ENCODE measurements at places on chromosomes 2 and 18.

DNA sequence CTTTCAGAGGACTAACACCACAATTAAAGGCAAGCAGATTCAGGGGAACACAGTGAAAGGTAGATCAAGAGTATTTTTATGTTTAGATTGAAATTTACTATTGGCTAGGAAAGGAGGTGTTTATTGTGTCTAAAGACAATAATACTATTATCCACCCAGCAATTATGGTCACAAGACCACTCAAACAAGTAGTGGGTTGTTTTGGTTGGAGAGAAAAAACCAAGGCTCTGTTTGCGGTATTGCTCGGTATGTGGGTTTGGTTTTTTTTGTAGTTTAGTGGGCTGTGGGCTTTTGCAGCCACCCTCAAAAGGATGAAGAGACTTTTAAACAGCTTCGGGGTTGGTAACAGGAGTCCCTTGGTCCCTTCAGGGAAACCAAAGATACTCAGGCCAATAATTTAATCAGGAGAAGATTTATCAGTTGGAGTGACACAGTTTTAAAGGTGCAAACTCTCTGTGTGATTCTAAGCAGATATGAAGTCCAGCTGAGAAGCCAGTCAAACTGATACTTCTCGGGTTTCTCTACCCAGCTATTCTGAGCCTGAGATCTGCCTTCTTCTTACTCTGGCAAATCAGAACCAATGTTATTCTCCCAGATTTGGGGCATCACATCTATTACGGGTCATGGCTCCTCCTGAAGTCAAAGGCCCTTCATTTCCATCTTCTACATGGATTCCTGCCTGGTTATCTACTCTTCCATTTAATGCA lies 55.3 kb downstream of the DCC start:
- no peak for DNase-seq

DNA sequence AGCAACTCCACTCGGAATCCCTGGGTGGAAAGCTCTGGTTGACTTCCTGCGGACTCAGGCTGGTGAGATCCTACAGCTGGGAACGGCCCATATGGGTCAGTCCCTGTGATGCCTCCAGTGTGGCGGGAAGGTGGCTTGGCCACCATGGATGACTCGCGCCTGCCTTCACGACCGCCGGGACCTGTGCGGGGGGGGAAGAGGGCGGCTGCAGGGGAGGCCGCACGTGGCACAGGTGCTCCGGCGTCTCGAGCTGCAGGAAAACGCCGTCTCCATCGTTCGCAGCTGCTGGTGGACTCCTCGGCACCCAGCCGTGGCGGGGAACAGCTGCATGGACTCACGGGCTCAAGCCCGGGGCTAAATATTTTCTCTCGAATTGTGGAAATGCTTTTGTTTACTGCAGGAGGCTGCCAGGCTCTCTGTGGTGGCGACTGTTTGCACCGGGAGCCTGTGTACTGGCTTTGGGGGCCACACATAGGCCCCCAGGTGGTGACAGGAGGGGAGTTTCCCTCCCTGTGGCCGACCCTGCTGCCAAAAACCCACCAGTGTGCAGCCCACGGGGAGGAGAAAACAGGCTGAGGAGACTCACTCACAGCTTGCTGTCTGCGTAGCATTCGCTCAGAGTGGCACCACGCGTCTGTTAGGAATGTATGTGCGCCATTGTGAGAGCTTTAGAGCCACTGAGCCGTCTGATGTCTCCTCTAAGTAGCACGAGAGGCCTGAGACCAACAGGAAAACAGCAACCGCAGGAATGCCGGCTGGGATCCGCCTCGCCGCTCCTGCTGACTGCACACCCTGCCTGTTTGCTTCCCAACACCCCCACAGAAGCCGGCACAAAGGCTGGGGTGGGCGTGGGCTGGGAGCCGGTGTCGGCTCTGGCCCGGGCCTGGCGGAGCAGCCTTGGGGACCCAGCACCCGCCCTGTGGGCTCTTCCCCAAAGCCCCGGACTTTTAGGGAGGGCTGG lies 89.2 kb downstream of the NFATC1 start:
- DNase-seq = no peak

DNA sequence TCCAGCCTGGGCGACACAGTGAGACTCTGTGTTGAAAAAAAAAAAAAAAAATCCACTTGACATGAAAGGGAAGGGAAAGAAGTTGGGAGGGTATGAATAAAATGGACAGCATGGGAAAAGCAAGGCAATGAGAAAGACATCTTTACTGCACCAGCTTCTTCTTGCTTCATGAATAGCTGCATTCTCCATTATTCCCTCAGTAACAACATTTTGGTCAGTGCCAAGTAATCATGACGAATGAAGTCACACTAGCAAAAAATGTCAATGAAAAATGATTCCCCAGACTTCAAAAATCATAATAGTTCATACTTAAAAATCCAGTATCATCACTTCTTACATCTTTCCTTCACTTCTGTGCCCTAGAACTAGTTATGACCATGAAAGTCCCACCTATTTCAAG lies 30.4 kb downstream of the ADAM17 start:
- no peak for DNase-seq

- DNase-seq = no peak
Measured at GRCh38 chr2:75133621-75134570, 65.4 kb downstream of the TACR1 start.

DNA sequence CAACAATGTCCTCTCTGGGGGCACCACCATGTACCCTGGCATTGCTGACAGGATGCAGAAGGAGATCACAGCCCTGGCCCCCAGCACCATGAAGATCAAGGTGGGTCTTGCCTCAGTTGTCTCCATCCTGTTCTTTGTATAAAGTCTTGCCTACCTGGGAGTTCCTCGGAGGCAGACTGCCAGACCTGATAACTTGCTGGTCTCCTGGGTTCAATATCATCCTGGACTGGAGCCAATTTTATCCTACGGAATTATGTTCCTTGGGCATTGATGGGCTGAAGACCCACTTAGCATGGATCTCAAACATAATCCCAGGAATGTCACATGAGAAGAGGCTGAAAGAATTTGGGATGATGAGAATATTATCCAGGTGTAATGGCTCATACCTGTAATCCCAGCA lies 10.0 kb upstream of the DGUOK start:
- DNase-seq = no peak

GRCh38 chr2:19426941-19427340 lies 68.5 kb upstream of the OSR1 start:
- no peak for DNase-seq

DNA sequence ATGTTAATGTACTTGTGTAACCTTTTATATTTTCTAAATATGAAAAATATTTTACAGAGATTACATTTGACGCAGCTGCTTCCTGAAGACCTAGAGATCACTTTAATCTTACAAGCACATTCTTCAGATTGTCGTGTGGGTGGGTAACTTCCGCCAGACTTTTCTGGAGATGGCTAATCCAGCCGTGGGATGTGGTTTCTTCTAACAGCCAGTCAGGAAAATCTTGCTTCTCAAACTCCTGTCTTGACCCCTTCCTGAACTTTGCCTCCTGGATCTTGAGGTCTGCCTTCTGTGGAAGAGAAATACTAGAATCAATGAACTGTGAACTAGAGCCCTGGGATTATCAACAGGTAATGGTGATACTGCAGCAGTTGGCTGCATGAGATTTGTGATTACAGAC lies 401.6 kb upstream of the TNP1 start:
- no peak for DNase-seq

- DNase-seq = peak; percentile 49
Measured at GRCh38 chr2:231425811-231426703, 30.5 kb downstream of the B3GNT7 start.

- DNase-seq = no peak
Measured at GRCh38 chr2:61356958-61357350, 113.9 kb downstream of the USP34 start.

DNA sequence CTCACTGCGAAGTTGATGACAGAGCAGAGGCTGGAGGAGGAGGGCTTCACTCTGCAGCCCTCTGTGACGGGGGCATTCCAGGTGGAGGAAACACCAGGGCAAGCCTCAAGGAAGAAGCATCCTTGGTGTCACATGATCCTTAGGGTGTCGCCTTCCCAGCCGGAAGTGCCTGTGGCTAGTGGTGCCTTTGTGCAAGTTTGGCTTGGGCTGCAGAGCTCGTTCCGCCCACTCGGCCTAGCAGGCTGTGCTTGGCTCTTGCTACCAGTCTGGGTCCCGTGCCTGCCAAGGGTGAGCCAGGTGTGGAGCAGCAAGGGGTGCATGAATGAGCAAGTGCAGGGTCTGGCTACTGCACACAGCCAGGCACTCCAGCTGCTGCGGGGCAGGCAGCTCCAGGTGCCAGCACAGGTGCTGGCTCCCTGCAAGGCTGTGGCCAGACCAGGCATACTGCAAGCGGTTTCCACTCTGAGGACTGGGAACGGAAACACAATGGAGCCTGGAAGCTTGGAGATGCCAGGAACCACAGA lies 325.3 kb upstream of the SMIM21 start:
- no peak for DNase-seq

DNA sequence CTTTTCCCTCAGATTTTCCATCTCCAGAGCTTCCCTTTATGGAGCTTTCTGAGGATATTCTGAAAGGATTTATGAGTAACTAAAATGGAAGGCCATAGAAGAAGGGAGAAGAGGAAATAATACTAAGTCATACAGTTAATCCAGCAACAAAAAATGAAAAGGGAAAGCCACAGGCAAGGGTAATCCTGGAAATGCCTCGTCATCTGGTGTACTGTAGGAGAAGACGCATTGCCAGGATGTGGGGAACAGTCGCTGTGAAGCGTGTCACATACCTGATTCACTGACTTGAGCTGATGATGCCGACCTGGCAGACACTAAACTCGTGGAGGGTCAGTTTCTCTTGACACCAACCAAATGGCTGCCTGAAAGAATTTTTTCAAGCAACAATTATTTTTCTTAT lies 34.7 kb upstream of the ALPP start:
- no peak for DNase-seq

DNA sequence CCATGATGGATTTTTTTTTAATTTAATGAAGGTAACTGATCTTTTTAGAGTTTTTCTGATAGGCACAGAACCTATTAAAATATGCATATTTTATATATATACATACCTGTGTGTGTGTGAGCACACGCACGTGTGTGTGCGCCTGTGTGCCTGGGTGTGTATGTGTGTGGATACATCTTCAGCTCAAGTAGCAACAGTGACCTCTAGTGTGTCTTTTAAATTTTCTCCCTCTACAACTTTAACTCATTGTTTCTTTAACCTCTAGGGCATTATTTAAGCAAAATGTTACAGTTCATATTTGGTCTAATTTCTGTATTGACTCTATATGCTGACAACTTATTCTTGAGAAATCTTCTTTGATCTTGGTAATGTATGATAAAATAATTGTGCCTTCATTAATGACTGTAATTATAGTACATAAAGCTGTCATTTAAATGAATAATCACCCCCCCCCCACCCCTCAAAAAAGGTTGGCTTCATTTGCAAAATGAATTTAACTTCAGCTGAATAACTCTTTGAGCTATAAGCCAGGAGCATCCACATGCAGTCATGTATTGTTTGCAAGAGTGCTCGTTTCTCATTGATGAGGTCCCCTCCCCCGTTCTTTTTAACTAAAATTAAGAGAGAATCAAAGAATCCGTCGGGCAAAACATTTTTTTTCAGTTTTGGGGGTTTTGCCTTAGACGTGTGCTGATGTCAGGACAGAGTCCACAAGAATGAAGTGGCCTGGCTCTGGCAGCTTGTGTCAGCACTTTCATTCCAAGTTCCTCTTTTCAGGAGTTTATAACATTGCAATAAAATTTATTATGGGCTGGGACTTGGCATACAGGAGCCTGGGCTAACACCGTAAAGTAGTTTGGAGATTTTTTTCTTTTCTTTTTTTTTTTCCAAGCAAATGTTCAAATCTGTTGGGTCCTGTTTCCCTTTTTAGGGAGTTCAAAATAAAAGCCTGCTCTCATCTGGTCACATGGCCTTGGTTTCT lies 80.0 kb downstream of the ETAA1 start:
- DNase-seq = no peak

DNA sequence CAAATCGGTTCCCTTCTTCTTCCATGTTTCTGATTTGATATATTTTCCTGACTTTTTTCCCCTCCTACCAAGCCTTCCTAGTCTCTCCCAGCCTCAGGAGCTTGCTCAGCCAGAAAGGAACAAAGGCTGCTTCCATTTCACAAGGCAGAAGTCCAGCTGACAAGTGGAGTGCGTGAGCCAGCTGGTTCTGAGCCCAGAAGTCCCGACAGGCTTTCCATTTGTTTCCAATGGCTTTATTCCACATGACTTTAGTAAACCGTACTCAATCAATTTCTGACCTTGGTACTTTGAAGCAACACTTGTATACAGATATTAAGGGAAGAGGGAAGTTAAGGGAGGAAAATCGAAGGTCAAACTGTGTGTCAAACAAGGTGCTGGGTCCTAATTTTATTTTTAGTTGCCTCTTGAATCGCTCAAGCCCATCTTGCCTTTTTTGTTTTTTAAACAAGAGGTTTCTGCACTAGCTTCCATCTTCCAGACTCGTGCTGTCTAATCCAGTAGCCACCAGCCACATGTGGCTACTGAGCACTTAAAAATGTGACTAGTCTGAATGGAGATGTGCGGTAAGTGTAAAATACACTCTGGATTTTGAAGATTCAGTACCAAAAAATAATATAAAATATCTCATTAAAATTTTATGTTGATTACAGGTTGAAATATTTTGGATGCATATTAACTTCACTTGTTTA lies 36.2 kb downstream of the WIPF1 start:
- DNase-seq = no peak

GRCh38 chr2:174331595-174332216 lies 3.0 kb upstream of the SP9 start:
- no peak for DNase-seq

DNA sequence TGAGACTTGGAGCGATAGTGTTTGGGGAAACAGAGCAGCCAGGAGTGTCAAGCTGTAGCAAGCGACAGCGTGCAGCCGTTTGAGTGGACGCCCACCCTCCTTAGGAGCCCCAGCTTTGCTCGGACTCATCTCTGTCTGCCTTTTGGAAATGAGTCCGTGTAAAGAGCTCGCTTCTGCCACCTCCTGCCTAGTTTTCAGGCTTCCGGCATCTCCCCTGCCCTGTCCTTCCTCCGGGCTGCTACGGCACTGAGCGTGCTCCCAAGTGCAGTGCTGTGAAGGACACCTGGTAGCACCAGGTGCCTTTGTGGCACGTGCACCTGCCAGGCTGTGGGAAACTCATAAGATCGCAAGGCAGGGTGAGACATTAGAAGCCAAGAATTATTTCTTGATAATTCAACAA lies 117.1 kb downstream of the RNF144A start:
- no peak for DNase-seq

- no peak for DNase-seq
Measured at GRCh38 chr18:21167641-21168377, 56.2 kb upstream of the ROCK1 start.

GRCh38 chr2:122156176-122156890 lies 400.9 kb downstream of the TSN start:
- no peak for DNase-seq

- no peak for DNase-seq
Measured at GRCh38 chr18:51185075-51185474, 12.4 kb downstream of the MEX3C start.

GRCh38 chr2:165868211-165868610 lies 74.2 kb upstream of the GALNT3 start:
- no peak for DNase-seq

- DNase-seq = no peak
Measured at GRCh38 chr2:48567671-48568070, 37.7 kb downstream of the STON1 start.
